ENCODE measurements at places on chromosomes 7 and 10. TPM values are rescaled to one million over a fixed set of nuclear protein-coding genes. Genes with fewer than 3 reads are reported as not detected.

- DNase-seq = no peak
Measured at GRCh38 chr10:119135513-119135881, 30.0 kb downstream of the SFXN4 start.

DNA sequence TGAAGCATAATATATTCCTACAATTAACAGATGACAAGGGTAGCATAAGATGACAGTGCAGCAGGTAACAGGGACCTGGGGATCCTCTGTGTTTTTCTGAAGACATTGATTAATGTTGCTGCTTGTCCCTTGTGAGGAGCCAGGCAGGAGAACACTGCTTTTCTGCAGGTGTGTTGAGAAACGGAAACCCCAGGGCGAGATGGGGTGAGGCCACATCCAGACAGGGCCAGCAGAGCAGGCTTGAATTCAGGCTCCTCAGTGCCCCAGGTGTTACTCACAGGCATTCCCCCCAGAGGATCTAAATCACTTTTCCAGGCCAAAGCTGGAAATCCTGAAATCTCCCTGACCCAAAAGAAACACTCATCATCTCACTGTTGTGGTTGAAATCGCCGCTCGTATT, 105.3 kb downstream of the CCDC3 start:
- DNase-seq = no peak

GRCh38 chr7:155237730-155238129, 59.9 kb upstream of the INSIG1 start:
- no peak for DNase-seq

DNA sequence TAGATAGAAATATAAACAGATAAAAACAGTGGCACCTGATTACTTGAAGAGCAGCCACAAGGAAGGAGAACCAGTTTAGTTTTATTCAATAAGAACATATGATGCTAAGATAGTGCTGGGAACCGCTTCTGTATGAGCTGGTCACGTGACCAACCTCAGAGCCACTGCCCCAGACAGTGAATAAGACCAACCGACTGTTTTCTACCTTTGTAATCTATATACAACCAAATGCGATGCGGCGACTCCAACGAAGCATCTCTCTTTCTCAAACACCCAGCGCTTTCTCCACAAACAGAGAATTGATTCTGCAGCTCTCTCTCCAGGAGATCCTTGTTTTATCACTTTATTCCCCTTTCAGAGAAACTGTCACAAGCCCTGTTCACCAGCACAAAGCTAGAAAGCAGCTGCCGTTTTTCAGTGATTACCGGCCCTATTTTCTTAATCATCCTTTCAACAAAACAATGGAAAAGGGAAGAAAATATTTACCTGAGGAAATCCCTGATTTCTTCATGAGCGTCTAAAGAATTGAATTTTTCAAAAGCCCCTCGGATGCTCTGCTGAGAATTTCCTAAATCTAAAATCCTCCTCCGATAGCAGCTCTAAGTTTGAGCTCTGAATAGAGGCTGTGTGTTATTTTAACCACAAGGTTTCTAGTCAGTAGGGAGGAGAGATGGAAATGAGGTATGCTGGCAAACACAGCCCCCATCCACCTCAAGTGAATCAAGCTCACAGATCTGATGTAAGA, 55.7 kb upstream of the JCAD start:
- no peak for DNase-seq

DNA sequence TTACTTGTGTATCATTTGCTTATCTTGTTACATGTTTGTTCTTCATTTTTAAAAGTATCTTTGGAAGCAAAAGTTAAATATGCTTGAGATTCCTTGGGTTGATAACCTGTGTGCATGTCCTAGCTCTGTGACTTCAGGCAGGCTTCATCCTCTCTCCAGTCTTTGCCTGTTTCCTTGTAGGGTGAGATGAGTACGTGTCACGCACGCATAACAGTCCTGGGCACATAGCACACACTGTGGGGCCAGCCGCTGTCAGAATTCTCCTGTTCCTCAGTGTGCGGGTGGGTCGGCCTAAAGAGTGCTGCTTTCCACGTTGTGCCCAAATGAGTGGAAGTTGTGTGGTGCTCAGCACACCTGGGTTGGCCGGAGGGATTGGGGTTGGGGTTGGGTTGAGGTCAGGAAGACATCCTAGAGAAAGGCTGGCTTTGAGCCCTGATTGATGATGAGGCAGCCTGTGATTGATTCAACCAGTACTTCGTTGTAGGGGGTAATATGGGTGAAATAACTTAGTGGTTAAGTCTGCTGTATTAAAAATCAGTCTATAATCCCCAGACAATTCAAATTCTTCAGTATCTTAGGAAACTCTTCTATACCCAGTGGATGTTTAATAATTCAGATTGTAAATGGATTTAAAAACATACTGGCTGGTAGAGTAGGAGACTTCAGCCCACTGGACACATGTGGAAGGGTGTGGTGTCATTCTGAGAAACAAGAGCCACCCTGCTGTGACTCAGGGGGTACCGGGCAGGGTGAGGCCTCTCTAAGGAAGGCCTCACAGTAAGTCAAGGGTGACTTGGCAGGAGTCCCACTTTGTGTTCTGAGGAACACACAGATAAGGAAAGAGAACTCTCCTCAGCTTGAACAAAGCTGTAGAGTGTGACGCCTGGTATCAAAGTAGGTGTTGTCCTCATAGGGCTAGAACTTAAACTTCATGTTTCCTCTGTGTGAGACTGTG, 54.8 kb downstream of the DAGLB start:
- no peak for DNase-seq

- DNase-seq = no peak
Measured at GRCh38 chr10:69913606-69914382, 112.1 kb downstream of the COL13A1 start.

GRCh38 chr7:129784783-129785684, 167.7 kb downstream of the UBE2H start:
- peak; percentile 63 for DNase-seq

DNA sequence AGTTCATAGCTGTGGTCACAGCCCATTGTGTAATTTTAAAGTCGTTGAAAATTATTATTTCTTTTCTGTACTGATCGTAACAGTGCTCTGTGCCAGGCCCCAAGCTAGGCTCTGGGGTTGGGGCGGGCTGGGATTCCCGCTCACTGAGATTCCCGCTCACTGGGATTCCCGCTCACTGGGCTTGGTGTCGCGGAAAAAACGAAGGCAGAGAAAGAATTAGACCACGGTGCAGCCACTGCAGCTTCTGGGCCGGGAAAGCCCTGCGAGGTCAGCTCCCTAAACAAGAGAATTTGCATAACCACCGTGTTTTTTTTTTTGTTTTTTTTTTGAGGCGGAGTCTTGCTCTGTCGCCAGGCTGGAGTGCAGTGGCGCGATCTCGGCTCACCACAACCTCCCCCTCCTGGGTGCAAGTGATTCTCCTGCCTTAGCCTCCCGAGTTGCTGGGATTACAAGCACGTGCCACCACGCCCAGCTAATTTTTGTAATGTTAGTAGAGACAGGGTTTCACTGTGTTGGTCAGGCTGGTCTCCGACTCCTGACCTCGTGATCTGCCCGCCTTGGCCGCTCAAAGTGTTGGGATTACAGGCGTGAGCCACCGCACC, 31.2 kb downstream of the FOXK1 start:
- peak; percentile 63 for DNase-seq

DNA sequence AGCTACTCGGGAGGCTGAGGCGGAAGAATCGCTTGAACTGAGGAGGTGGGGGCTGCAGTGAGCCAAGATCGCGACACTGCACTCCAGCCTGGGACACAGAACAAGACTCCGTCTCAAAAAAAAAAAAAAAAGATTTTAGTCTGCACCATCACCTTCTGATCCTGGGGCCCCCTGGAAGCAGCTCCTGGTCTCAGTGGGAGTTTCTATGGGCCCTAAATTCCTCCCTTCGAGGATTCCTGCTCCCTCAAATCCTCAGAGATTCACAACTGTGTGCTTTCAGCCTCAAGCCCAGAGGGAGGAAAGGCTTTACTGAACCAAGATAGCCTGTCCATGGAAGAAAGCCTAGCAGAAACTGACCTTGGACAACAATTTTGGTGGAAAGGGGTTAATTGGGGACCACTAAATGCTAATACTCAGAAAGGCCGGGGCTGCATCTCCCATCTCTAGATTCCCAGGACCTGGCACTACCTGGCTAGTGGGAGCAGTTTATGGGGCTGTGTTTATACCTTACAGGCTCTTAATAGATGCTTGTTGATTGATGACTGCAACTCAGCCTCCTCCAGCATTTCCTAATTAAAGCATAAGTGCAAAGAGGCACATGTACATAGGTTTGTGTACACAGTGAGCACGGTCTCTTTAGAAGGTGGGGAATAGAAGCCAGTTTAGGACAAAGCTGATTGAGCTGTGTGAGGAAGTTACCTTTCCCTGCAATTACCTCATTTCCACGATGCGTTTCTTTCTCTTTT, 9.2 kb upstream of the FGFR2 start:
- DNase-seq = no peak

GRCh38 chr7:104901240-104901619, 112.8 kb upstream of the KMT2E start:
- DNase-seq = no peak

DNA sequence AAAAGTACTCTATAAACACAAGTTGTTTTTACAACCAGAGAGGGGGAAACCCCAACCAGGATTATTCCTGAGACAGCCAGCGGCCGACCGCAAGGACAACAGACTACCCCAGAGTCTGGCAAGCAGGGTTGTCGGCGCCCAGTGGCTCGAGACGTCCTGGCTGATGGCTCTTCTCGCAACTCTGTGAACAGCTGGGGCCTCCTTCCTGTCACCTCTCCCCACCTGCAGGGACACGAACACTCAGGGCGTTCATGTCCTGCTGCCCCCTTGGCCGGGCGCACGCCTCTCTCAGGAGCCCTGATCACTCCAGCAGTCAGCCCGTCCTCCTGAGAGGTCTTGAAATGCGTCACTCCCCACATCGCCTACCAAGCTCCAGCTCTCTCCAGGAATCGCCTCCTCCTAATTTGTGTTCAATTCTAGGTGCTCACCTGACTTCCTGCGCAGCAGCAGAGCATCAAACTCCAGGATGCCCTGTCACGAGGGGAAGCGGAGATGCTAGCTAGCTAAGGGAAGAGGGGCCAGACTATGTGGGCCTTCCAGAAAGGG, 66.4 kb upstream of the TNRC18 start:
- peak; percentile 48 for DNase-seq

GRCh38 chr7:107147464-107148393, 21.1 kb upstream of the HBP1 start:
- DNase-seq = peak; percentile 59

Gene HABP2
- 1.6 TPM for total RNA-seq

Gene GAD2
- not detected for total RNA-seq

Gene ITPRIP
- total RNA-seq = 9.1 TPM

Gene SLC13A4
- total RNA-seq = 1.8 TPM

Gene PRPS1L1
- total RNA-seq = not detected

All from endodermal cell (in vitro differentiated cells).